GM12864 (cell line): ENCODE measurements at places on chromosomes 5 and 9.

- DNase-seq, result no peak
These were observed 732 bp downstream of the MARCHF11 start for GRCh38 chr5:16178745-16179372.

GRCh38 chr9:4170231-4170630 is 129.6 kb downstream of the GLIS3 start:
- no peak for DNase-seq

GRCh38 chr5:112784726-112785125 is 47.0 kb downstream of the APC start:
- no peak for DNase-seq

DNA sequence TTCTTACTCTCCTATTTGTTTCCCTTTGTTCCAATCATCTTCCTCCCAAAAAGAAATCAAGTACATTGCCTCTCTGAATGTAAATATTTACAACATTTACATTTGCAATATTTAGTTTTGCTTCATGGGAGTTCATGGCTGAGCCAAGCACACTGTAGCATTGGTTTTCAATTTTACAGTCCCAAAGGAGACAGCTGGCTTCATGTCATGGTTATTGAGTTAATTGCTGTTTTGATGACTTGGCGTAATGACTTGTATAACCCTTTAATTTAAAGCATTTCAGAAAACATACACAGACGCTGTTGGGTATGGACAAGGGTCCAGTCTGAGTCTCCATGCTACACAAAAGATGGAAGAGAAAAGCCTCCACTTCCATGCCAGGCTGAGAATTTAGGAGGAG is 25.6 kb upstream of the VLDLR start:
- DNase-seq, result no peak

GRCh38 chr5:133995883-133996563 is 8.8 kb downstream of the VDAC1 start:
- DNase-seq, result no peak
